Gastroesophageal sphincter (tissue), 4 donors: ENCODE measurements at places on chromosomes 4 and X.

DNA sequence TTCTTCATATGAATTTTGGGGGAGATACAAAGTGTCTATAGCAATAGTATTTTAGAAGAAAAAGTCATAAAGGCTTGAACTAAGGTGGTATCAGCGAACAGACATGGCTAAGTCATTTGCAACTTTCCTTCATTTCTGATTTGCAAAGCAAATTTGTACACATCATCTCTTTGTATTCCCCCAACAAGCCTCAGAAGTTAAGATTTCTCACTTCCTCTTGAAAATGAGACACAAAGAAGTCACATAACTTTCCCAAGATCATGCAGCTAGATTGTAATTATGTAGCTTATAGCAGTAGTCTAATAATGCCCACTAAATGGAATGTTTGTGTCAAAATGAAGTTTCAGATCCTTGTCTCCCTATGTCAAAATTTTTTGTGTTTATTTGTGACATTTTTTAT is 709.8 kb upstream of the HS3ST1 start:
- ATAC-seq, result no peak

DNA sequence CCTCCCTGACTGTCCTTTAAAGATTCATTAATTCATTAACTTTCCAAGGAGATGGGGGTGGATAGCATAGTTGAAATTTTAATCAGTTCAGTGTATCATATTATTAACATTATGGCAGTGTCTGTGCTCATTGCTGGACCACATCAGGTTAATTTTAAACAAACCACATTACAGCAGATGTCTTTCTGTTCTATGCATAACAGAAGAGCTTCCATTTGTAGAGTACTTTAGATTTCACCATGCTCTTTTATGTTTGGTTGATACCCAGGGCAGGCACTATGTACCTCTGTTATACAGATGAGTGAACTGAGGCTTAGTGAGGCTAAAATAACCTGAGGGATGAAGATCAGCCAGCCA is 41.1 kb downstream of the AFF2 start:
- ATAC-seq, result no peak

GRCh38 chrX:123983240-123983639 is 21.7 kb downstream of the STAG2 start:
- ATAC-seq, result no peak

GRCh38 chrX:132094164-132094563 is 33.7 kb downstream of the FRMD7 start:
- ATAC-seq, result no peak

GRCh38 chr4:13704035-13704434 is 76.5 kb upstream of the BOD1L1 start:
- no peak for ATAC-seq

GRCh38 chr4:15577508-15577907 is 77.6 kb downstream of the FBXL5 start:
- ATAC-seq, result no peak

DNA sequence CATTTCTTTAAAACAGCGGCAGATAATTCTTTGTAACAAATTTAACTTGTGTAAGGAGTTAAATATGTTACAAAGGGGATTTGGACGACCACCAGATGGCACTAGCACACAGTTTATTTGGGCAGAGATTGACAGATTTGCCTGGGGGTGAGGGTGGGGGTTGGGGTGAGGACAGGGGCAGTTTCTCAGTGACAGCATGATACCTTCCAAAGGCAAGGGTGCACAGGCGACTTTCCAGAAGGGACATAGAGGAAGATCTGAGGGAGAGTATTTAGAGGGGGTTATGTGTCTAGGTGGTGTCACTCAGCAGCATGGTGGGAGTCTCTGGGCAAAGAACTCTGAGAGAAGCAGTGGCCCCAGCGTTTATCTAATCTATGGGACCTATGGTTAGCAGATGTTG is 9.6 kb upstream of the TMA16 start:
- no peak for ATAC-seq

DNA sequence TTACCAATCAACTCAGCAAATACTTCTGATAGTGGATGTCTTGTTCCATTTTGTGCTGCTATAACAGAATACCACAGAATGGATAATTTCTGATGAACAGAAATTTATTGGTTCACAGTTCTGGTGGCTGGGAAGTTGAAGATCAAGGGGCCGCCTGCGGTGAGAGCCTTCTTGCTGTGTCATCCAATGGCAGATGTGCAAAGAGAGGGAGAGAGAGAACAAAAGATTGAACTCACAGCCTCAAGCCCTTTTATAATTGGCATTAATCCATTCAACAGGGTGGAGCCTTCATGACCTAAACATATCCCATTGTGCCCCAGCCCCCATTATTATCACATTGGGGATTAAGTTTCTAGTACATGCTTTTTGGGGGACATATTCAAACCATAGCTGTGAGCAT is 86.1 kb downstream of the ADGRG4 start:
- no peak for ATAC-seq

DNA sequence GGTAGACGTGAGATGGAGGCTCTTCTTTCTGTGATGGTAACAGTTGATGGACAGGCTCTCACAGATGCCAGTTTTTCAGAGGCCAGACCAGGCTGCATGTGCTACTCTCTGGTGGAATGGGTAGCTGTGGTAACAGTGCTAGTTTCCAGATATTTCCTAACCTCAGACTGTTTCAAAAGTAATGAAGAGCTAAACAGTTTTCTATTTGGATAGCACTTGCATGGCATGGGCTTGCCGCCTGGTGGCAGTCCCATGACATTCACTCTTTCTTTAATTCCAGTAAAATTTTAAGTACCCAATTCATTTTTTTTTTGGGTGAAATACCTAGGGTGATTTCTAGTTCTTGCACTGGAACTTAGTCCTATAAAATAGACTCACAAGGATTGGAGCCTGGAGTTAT is 220.2 kb upstream of the MAD2L1 start:
- no peak for ATAC-seq

GRCh38 chr4:158948071-158948470 is 154.8 kb upstream of the RAPGEF2 start:
- no peak for ATAC-seq

- ATAC-seq, result no peak
These were observed 63.6 kb upstream of the ATP8A1 start for GRCh38 chr4:42720533-42720932.

DNA sequence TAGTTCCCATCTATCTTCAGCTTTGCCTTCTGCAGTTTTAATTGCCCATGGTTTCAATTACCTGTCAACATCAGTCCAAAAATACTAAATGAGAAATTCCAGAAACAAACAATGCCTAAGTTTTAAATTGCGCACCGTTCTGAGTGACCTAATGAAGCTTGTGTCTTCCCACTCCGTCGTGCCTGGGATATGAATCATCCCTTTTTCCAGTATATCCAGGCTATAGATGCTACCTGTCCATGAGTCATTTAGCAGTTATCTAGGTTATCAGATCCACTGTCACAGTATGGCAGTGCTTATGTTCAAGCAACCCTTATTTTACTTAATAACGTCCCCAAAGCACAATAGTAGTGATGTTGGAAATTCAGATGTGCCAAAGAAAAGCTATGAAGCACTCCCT is 363.6 kb upstream of the FAM241A start:
- ATAC-seq, result no peak

DNA sequence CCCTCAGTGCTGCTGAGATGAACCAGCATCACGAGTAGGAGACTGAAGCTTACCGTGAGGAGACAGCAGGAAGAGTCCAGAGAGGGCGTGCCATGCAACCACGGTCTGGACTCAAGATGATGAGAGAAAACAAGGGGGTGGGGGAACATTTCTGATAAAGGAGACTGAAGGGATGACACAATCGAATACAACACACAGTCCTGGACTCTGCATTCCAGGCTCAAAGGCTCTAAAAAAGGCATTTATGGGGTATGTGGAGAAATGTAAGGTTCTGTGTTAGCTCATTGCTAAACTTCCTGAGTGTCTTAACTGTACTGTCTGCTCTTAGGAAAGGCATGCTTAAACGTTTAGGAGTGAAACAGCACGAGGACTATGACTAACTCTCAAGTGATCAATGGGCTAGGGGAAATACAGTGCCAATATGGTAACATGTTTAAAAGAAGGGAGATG is 20.6 kb upstream of the IRAK1 start:
- ATAC-seq, result peak; percentile 57

DNA sequence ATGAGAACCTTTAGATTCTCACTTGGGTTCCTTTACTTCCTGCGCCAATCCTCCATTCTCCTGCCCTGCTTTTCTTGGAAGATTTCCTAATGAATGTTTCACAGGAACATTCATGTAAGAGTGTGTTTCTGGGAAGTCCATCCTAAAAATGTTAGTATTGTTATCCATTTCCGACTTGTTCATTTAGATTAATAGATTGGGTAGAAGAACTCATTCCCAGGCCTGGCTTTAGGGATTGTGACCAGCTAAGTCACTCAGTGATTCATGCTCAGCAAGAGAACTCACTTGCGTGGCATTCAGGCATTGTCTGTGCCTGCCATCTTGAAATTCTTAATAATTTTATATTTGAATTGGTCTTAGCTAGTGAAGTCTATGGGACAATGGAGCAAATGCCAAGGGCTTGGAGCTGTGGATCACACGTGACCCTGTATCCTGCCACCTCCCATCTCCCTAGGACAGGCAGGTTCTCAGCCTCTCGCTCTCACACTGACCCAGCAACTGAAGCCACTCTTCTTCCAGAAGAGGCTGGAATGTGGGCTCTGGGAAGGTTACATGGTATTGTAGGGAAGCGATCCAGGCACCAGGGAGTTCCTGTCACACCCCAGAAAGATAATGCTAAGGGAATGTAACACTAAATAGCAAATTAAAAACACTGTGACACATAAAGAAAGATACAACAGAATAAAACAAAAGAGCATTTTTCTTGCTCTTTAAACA is 562.1 kb downstream of the TMA16 start:
- no peak for ATAC-seq

DNA sequence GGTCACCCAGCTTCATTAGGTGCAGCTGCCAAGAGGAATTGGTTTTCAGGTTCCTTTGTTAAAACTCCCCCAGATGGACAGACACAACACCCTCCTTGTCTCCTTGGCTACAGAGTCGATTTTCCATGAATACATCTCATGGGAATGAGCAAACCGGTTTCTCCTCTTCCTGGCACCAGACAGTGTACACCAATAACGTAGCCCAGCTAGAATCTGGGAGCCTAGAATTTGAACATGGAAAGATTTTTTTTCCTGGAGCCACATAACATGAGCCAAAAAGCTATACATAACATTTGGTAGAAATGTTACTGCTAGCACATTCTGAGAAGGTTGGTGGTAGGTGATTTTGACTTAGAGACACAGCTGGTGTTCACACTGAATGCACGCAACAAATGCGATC is 62.9 kb upstream of the SLC34A2 start:
- no peak for ATAC-seq
